ENCODE measurements at places on chromosomes 6 and 20.

DNA sequence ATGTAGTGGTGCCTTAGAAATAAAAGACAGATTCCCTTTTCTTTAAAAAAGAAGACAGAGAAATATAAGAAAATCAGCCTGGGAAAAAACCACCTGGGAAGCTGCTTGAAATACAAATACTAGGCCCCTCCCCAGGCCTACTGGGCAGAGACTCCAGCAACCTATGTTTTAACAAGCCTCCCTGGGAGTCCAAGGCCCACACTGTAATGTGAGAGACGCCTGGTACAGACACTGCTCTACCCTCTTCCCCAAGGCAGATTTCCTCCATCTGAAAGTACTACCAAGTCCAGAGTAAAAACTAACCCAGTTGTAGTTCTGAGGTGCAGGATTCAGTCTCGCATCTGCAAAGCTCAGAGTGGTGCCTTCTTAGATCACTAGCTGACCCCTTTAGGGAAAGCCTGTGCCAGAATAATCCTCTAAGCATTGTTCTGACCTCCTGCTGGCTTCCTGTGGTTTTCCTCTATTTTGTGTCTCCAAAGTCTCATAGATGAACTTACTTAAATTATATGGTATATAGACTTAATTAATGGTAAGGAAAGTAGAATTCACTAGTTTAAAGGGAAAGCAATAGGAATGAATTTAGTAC is 270.2 kb upstream of the SLC35B3 start:
- no peak for DNase-seq

DNA sequence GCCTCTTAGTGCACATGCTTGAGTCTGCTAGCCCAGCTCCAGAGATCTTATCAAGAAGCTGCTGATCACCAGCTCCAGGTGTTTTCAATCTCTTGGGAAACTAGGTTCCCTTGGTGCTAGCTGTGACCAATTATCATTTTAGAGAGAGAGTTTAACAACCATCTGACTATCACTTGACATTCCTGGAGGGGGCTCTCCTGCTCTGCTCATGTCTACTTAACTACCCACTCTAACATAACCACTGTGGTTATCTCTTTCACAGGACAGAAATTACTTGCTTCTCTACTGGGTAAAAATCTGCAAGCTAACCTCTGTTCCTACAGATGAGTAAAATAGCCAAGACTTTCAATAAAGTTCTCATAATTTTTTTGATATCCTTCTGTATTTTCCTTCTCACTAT is 823.4 kb upstream of the GJE1 start:
- DNase-seq, result peak; percentile 4

GRCh38 chr6:55758156-55758937 is 117.0 kb downstream of the BMP5 start:
- DNase-seq, result peak; percentile 87

DNA sequence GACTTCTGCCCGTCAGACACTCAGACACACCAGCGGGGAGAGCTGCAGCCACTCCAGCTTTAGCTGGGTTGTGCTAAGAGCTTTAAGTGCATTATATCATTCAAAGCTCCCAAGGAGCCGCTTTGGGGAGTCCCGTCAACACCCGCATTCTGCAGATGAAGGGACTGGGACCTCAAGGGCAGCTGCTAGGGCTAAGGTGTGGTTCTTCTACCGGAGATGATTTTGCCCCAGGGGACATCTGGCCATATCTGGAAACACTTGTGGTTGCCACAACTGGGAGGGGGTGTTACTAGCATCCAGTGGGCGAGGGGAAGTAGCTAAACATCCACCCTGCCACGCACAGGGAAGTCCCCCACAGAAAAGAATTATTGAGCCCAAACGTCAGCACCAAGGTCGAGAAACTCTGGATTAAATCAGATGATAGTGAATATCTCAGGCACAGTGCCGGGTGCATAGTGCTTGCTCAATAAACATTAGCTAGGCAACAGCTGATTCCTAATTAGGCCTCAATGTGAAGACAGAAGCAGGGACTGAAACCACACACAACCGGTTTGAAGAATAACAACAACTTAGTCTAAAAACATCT is 29.6 kb downstream of the PMEPA1 start:
- peak; percentile 27 for DNase-seq

GRCh38 chr6:130575557-130575956 is 209.7 kb downstream of the TMEM200A start:
- no peak for DNase-seq

GRCh38 chr20:37901240-37901639 is 1.7 kb upstream of the VSTM2L start:
- DNase-seq, result no peak

DNA sequence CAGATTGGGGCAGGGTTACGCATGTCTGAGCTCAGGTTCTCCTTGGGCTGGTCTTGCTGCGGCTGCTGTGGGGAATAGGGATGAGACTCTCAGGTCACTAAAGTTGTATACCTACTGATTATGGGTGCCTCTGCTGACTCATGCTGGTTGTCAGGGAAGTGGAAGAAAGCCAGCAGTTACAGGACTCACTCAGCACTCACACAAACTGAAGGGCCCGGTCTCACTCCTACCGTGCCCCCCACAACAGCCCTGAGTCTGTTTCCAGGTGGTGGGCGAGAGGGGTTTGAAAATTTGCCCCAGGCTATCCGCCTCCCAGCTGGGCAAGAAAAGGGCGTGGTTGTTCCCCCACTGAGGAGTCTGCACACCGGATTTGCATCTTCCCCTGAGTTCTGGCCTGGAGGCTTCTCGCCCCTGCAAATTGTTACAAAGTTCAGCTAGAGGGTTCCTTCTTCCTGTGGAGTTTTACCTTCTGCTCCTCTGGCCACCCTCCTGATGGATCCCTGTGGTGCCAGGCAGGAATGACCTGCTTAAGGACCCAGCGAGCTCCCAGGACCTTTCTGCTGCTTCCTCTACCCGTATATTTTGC is 659.2 kb downstream of the HDGFL1 start:
- no peak for DNase-seq

GRCh38 chr6:165580136-165580535 is 82.9 kb downstream of the PDE10A start:
- peak; percentile 23 for DNase-seq

DNA sequence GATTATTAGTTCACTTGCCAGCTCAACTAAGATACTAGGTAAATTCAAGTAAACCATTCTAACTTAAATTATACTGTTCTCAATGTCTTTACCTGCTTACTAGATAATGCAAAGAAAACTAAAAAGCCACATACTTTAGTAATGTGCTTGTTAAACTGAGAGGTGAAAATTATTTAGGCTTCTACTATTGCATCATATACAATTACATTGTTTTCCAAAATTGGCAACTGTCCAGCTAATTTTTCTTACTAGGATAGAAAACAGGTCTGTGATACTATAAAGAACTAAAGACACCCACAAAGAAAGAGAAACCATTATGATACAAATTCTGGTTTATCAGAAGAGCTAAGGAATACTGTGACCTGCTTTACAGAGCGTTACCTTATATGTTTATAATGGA is 45.6 kb upstream of the ALDH8A1 start:
- DNase-seq, result no peak

GRCh38 chr20:62118113-62119043 is 3.9 kb upstream of the LSM14B start:
- DNase-seq, result no peak

DNA sequence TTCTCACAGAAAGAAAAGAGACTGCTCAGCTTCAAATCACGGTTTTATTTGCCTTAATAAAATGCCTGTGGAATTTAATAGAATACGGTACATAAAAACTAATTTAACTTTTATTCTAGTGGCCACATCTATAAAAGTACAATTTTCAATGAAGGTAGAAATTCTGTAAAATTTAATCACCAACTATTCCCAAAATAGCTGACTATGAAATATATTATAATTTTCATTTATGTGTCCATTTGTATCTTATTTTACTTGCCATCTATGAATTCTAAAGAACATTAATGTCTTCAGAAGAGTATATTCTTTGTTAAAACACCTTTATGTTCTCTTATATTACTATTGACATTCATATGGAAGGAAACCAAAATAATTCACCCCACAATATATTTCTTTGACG is 192.6 kb downstream of the BTBD3 start:
- DNase-seq, result no peak

DNA sequence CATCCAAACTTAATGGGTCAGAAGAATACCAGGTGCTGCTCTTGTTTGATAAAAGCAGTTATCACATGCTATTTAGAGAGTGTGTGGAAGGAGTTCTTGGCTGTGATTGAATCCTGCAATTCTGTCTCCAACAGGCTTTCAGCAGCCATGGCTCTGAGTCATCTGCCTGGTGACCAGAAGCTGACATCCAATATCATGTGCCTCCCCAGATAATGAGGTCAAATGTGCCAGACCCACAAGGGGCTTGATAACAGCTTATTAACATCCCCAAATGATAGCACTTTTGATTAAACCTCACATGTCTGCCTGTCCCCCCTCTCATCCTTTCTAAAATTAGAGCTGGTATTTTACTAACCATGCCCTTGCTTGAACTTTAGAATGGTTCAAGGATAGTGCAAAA is 175.7 kb upstream of the PLN start:
- DNase-seq, result no peak

DNA sequence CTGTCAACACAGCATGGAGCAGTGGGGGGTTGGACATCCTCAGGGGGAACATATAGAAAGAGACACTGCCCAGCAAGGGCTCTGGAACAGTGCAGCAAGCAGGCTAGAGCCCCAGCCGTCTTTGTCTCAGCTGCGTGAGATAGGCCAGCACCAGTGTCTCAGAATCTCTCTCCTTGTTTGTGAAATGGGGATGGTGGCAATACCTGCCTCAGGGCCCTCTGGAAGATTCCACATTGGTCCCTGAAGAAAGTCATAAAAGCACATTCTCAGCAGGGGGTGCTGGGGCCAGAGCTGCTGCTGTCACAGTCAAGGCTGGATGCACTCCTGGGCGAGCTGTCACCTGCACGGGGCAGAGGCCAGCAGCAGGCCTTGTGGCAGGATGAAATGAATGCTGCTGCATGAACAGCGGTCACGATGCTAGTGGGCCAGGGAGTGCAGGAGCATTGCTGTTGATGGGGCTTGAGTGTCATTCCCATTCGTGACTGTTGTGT is 121.7 kb downstream of the SYCP2 start:
- no peak for DNase-seq

DNA sequence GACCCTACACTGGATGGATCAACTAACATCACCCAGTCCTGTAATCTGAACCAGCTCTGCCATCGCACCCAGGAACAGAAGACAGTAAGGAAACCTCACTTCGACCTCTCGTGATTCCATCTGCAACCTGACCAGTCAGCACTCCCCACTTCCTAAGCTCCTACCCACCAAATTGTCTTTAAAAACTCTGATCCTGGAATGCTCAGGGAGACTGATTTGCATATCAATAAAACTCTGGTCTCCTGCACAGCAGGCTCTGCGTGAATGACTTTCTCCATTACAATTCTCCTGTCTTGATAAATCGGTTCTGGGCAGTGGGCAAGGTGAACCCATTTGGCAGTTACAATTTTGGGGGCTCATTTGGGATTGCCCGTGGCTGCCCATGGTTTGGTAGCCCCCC is 18.3 kb upstream of the AGPAT4 start:
- DNase-seq, result no peak

GRCh38 chr20:58058421-58059259 is 169.8 kb downstream of the ANKRD60 start:
- DNase-seq, result no peak

DNA sequence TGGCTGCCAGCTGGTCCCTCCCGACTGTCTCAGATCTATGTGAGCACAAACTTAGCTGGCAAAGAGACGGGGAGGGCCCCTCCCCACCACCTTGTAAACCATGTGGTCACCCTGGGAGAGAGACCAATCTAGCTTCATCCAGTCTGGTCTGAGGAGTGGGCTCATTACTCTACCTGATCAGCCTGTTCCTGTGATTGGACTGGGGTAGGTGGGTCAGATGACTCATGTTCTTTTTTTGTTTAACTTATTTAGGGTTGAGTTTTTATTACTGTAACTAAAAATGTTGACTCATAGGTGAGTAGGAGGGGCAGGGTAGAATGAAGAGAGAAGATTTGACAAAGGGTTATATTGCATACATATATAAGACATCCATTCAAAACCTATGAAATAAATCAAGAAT is 4.7 kb downstream of the GSTA4 start:
- DNase-seq, result peak; percentile 26

GRCh38 chr6:147161974-147162495 is 42.2 kb upstream of the STXBP5 start:
- DNase-seq, result peak; percentile 81

DNA sequence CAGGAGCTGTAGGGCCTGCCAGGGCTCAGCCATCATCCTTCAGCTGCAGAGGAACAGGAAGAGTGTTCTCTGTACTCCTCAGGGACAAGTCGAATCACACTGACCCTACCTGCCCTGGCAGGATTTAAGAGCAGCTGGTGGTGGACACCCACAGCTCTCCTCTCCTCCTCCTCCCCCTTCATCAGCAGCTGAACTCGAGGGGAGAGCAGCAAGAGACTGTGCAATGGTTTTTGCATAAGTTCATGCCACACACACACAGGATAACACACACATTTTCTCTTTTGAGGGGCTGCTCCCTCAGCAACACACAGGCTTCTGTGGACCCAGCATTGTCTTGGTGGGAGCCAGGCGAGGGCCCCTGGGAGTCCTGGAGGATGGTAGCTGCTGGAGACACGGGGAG is at the start of gene CST11:
Gene CST11 (minus strand): TSS at position 101 of the 400 bp plus-strand sequence. CDS start 65 bp downstream, at position 36.
- no peak for DNase-seq

- no peak for DNase-seq
Measured at GRCh38 chr6:45476341-45476740, 98.6 kb upstream of the SUPT3H start.

GRCh38 chr6:141195251-141195832 is 937.4 kb upstream of the GJE1 start:
- DNase-seq, result no peak

GRCh38 chr20:62484478-62484877 is 8.7 kb upstream of the GATA5 start:
- no peak for DNase-seq

DNA sequence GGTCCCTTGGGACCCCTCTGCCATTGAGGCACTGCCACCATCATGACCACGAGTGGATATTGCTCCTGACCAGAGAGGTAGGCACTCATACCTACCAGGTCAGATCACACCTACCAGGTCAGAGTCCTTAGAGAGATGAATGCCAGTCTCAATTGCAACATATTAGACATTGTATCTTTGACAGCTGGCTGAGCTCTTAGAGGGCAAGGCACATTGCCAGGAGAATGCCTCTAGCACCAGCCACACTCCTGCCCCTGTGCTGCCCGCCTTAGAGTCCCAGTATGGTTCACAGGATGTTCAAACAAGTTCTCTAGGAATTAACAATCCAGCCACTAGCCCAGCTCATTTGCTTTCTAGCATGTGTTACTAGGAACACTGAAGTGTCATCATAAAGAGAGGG is 65.9 kb downstream of the TMEM244 start:
- no peak for DNase-seq

- DNase-seq, result no peak
Measured at GRCh38 chr6:69303382-69303781, 493.4 kb downstream of the LMBRD1 start.

GRCh38 chr6:25769983-25770382 is 15.4 kb downstream of the SLC17A4 start:
- no peak for DNase-seq
